ENCODE measurements at places on chromosomes 1 and 21.

DNA sequence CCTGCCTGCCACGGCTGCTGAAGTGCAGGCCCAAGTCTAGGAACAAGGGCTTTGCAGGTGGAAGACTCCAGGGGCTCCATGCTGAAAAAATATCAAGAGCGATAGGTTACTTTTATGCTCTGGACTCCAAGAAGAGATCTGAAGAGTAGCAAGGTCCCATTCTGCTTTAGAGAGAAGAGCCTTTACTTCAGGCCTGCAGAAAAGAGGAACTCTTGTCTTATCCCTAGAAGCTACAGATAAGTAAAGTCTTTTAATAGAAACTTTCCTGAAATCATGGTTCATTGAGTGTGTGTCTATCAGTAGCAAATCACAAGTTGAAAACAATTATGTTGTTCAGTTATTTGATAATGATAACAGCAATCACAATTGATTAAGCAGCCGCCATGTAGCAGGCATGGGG is 113.3 kb downstream of the TNR start:
- no peak for DNase-seq

DNA sequence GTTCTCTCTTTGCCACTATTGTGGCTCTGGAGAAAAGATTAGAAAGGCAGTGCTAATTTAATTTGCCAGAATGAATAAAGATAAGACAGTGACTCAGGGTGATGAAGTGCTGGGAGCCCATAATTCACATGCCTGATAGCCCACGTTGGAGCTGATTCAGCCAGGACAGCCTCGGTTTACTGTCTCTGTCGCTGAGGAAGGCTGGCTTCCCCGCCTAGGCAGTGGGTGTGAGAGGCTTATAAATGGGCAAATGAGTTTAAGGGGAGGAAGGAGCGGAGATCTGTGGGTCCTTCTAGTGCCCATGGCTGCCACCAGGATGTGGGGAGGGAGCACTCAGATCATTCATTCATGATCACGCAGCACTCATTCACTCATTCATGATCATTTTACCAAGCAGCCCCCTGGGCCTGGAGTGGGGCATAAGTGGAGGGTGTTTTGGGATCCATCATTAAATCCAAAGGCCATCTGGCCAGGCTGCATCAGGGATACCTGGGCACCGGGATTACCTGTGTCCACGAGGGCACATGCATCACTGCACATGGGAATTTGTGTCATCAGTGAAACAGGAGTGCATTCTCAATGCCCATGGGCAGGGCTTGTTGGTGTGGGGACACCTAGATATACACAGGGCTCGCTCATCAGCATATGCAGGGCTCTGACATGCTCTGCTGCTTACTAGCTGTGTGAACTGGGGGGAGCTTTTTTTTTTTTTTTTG is 315.4 kb downstream of the MATN1 start:
- DNase-seq: no peak

GRCh38 chr1:48177257-48177656 is 45.3 kb upstream of the SLC5A9 start:
- DNase-seq: no peak

DNA sequence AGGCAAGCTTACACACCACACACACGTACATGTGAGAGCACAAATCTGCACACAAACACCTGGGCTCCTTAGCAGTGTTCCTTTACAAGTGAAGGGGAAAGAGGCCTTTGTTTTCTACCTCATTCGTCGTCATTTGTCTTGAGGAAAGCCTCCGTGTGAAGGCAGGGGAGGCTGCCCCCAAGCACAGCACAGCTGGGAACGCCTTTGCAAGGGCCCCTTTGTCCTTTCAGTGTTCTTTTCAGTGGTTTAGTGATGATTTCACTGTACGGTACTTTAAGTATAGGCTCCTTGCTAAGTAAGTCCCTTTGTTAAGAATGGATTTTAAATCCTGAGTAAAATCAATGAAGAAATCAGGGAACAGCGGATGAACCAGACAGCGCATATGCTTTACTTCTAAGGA is 94.1 kb downstream of the PGBD5 start:
- no peak for DNase-seq

DNA sequence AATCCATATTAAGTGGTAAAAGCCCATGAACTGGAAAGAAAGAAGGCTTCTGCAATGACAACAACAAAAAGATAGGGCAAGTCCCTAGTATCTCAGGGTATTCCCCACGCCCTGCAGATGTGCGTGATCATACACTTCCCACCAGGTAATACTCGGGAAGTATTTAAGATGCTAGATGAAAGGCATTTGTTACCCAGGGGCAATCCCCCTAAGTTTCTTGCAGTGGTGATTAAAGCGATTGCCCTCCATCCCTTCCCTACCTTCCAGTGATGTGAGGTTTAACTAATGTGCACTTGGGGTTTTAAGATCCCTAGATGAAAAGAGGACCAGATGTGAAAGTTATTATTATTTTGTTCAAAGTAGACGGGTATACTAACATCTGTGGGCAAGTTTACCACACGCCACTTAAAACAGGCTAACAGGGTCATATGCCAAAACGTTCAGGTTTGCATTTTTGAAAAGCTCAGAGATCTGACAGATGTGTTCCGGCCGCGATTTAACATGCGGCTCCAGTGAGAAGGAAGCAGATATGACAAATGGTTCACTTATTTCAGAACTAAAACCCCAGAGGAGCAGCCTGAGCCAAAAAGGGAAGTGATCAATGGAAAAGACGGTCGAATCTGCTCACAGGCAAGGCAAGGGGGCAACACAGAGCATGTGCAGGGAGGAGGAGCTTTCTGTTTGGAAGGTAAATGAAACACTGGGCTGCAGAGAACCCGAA is 17.4 kb downstream of the TIAM1 start:
- DNase-seq: peak; percentile 22

GRCh38 chr1:85816606-85817005 is 108.4 kb upstream of the ZNHIT6 start:
- DNase-seq: no peak

DNA sequence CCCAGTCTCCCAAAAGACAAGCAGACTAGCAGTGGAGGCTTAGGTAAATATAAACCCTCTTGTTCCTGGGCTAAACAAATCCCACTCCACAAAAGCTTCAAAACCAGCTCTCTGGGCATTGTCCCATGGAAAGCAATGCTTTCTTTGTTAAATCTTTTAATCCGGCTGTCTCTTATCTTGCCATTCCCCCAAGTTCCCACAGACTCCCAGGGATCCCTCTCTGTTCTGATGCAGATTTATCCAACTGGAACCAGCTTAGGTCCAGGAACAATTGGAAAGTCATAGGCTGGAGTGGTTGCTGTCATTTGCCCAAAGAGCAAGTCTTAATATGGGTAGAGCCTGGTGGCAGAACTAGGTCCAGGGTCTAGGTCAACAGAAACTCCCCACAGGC is 110.1 kb upstream of the ATP1A1 start:
- no peak for DNase-seq
